RCC 7860 (cell line): ENCODE measurements at places on chromosomes 7 and 10.
A peak's percentile ranks its signal among the peaks of the same experiment; 100 is the strongest.

DNA sequence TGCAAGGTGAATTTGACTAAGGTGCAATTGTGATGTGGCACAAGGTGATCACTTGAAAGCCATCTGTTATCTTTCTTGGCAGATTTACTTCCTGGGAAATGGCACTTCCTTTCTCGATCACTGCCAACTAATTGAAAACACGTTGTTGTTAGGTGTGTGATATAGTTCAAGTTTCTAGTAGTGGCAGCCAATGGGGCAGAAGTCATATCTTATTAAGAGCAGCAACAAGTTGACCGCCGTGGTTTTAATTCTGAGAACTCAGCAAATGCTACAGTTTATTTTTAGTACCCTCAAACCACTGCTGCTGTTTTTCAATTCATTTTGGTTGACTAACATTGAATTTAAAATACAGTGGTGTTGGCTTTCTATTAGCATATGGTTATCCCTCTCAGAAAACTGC is 1.6 kb downstream of the CHN2 start:
- DNase-seq, result no peak

GRCh38 chr10:119539359-119539825 is 3.1 kb downstream of the RGS10 start:
- DNase-seq, result no peak

GRCh38 chr7:100691676-100692577 is 2.1 kb downstream of the GIGYF1 start:
- peak; percentile 48 for DNase-seq

GRCh38 chr7:117277576-117277975 is 45.3 kb downstream of the WNT2 start:
- no peak for DNase-seq

- no peak for DNase-seq
Measured at GRCh38 chr7:133602291-133602690, 349.4 kb downstream of the EXOC4 start.

GRCh38 chr10:96987842-96988175 is 155.7 kb downstream of the LCOR start:
- no peak for DNase-seq

GRCh38 chr7:213324-213993 is 21.1 kb downstream of the FAM20C start:
- DNase-seq, result no peak

DNA sequence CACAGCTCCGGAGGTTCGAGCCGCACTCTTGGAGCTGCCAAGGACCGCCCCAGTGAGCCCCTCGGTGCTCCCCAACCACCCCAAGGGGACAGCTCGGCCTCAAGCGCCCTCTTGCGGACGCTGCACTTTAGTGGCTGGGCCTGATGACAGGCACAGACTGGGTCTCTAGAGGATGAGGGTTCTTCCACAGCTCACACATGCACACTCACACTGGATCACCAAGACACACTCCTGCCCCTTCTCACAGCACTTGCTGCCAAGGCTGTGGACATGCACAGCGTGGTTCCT is 2.1 kb downstream of the RET start:
- DNase-seq, result no peak

- no peak for DNase-seq
Measured at GRCh38 chr7:142611566-142612236, 137.6 kb upstream of the PRSS1 start.

GRCh38 chr7:96143495-96144259 is 178.2 kb downstream of the SLC25A13 start:
- DNase-seq, result no peak

DNA sequence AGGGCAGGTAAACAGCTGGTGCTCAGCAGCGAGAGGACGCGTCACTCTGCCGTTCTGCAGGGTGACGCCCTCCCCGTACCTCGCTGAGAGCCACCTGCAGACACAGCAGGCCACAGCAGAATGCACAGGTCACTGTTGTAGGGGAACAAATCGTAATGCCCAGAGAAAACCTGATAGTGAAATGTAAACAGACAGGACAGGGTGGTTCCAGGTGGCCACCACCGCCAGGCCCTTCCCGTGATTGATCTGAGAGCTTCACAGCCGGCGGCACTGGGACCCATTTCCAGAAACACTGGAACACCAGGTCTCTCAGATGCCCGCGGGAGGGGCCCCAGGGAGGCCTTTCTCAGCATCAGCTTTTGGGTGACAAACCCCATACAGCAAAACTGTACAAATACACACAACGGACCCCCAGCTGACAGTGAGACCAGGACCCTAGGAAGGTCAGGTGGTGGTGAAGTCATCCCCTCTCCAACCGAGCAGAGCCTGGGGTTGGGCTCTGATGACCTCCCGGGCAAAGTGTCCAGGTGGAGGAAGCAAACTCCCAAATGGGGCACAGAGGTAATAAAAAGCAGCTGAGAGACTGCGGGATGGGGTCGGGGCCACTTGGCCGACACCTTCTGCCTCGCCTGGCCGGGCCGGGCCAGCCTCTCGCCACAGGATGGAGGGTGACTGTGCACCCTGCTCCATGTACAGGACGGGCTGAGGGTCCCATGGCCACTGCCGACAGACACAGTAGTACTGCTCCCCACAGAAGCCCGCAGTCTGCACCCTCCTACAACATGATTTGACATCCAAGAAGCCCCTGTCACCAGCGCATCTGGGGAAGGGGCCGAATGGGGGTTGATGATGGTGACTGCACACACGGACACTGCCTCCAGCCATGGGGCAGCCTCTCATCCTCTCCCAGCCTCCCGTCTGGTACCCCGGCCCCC is 4.6 kb downstream of the BHLHA15 start:
- no peak for DNase-seq

- DNase-seq, result no peak
Measured at GRCh38 chr7:36928311-36928710, 204.0 kb upstream of the AOAH start.

- no peak for DNase-seq
Measured at GRCh38 chr7:129497156-129497555, 5.2 kb upstream of the SMKR1 start.

DNA sequence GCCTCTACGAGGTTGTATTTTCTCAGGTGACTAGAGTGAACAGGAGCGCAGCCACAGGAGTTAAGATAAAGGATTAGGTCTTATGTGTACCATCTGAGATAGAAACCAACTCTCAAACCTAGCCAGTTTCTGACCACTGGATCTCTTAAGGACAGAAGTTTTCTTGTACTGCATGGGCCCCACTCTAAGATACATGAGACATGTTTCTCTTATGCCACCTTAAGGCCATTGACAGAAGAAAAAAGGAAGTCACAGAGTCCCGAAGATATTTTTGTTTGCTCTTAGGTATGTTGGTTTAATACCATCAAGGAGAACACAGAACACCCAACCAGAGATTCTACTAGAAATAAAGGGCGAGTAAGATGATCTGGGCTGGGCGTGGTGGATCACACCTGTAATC is 335.8 kb downstream of the FRMD4A start:
- no peak for DNase-seq

DNA sequence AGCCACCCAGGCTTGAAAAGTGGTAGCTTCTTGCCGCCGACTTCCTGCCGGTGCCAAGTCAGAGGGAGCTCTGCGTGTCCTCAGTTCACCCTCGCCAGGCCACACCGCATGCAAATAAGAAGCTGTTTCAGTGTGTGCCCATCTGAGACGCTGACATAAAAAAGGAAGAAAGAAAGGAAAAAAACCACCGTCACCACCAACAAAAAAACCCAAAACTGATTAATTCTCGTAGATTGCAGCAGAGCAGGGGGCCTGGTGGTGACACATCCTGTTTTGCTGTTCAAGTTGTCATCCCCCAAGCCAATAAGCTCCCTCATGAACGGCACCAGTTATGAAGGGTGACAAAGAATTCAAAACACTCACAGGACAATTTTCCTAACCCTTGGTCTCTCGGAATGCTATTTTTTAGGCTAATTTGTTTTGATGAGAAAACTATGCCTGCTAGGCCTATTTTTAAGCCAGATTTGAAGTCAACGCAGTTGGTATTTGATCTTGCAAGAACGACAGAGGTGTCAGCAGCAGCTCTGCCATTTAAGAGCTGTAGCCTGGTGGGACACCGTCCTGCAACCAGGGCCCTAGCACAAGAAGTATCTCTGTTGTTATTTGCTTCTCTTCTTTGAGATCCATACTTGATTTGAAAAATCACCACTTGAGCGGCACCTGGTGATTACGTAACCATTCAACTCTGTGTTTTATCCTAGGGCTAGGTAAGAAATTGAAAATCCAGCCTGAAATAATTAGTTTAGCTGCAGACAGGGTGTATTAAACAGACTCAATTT is 145.6 kb downstream of the PFKFB3 start:
- DNase-seq, result peak; percentile 67

DNA sequence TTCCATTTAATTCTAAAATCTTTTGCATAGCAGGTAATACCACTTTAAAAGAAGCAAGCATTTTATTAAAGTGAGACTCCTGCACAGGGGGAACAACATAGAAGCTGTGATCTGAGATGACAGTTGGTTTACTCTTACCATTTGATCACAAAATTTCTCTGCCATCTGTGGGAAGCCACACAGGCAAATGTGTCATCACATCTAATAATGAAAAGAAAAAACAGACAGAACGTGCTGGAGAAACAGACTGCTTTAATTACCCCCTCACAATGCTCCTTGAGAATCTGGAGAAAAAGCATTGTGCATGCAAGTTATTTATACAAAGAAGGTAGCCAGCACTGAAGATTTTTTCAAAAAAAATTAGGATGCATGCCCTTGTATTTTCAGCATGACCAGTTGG is 165.2 kb upstream of the PTER start:
- no peak for DNase-seq

DNA sequence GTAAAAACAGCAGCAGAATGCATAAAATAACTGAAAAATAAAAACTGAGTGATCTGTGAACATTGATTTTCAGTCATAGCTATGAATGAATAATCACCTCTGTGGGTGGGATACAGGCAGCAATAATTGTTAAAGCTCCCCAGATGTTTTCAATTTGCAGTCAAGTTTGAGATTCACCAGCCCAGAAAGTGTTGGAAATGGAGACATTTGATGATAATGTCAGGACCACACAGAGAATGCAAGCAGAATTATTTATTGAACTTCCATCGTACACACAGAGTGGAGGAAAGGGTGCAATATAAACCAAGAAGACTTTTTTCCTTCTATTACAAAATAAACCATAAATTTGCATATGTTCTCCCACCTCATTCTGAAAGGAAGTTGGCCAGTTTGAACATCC is 601.7 kb downstream of the ANKRD7 start:
- DNase-seq, result no peak

DNA sequence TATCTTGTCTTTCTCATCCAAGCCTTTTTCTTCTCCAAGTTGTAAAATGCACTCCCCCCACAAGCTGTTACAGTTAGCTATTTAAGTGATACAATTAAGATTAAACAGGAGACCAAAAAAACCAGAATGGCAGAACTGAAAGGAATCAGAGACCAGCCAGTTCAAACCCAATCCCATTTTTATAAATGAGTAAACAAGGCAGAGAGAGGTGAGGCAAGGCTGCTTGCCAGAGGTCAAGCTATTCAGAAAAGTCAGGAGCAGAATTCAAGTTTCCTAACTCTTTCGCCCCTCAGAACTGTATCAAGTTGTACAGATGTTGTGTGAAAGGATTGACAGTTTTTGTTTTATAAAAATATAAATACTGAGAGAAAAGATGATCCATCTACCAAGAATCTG is 90.2 kb downstream of the ZFAND4 start:
- DNase-seq, result no peak

DNA sequence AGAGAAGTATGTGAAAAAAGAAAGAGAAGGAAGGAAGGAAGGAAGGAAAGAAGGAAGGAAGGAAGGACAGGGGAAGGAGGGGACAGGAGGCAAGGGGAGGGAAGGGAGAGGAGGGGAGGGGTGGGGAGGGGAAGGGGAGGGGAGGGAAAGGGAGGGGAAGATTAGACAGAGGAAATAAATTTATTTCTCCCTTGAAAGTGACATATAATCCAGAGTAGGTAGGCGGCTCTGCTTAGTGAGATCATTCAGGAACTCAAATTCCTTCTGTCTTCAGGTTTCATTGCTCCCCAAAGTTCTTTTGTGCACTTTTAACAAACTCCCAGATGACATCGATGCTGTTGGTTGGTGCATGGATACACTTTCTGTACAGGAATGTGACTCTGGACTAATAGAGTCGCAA is 594.7 kb upstream of the STEAP1 start:
- no peak for DNase-seq

- DNase-seq, result no peak
Measured at GRCh38 chr7:150686030-150686631, 625 bp downstream of the GIMAP2 start.

DNA sequence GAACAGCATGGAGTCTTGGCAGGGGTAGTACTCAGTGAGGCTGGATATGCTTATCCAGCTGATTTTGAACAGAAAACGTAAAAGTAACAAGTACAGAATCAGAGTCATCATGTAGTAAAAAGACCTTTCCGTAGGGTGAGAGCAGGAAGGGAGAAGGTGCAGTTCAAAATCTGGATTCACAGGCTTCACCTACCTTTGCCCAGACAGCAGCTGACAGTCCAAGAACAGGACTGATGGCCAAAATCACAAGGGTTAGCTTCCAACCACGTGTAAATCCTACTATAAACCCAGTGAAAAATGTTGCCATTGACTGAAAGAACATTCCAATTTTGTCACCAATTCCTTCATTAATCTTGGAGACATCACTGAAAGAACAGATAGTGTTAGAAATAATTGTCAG is 34.8 kb downstream of the ABCB1 start:
- no peak for DNase-seq

DNA sequence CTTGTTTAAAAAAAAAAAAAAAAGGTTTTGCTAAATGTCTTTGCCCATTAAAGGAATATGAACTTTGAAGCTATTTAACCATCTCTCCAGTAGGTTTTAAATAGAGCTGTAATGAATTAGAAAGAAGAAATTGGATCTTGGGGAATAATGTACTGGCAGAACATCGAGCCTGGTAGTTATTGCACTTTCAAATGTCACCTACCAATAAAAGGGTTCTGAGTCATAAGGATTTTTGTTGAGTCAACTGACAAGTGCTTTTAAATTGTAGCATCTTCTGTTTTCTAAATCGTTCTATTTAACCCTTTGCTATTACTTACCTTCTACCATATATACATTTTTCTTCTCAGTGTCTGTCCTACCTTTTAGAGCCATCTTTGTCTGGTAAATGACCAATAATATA is 10.7 kb downstream of the CUTC start:
- no peak for DNase-seq

DNA sequence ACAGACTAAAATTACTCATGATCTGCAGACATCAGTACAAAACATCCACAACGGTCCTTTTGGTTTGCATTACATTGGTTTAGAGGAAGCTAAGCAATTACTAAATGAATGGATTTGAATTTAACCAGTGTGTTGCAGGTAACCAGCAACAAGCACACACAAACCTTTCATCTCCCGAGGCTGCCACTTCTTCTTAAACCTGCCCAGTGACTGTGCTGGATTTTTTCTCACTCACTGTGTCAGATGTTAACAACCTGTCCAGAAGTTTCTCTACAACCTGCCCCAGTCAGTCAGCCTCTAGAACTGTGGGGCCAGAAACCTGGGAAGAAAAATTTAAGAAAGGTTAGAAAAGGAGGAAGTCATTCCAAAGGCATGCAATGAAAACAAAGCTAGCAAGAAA is 2.4 kb upstream of the MEOX2 start:
- no peak for DNase-seq

- DNase-seq, result peak; percentile 90
Measured at GRCh38 chr7:116588225-116588624, 63.4 kb downstream of the CAV1 start.
